GM03348 (cell line): ENCODE measurements at places on chromosomes 1 and 21.

GRCh38 chr1:65321879-65322278 lies 12.5 kb downstream of the DNAJC6 start:
- no peak for DNase-seq

GRCh38 chr1:10085076-10085475 lies 52.3 kb downstream of the UBE4B start:
- no peak for DNase-seq

DNA sequence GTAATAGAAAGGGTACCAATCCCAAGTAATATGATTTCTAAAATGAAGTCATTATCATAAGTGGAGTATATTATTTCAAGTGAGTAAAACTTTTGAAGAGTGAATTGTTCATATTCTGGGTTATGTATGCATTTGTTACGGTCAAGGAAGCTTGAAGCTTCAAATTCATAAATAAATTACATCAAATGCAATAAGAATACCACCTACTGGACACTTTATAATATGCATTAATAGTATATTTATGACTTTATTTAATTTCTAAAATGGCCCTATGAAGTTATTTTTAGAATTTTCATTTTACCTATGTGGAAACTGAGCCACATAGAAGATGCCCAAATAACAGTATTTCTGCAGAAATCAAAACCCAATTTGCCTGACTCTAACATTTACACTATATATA lies 260.6 kb downstream of the SMYD3 start:
- no peak for DNase-seq

DNA sequence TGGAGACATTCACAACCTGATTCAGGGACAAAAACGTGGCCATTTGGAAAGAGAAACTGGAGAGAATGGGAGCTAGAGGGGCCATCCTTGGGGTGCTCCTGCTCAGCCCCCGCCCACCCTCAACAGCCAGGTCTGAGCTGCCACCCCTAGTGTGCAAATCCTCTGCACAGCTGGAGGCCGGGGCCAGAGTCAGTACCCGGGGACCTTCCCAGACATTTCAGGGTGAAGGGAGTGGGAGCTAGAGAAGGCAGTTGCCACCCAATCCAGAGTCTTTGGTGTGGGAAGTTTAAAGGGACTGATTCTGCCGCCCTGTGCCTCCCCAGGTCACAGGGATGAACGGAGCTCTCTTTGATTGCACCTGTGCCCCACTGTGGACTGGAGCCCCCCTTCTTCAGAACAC lies 397.4 kb downstream of the MATN1 start:
- DNase-seq, result no peak

DNA sequence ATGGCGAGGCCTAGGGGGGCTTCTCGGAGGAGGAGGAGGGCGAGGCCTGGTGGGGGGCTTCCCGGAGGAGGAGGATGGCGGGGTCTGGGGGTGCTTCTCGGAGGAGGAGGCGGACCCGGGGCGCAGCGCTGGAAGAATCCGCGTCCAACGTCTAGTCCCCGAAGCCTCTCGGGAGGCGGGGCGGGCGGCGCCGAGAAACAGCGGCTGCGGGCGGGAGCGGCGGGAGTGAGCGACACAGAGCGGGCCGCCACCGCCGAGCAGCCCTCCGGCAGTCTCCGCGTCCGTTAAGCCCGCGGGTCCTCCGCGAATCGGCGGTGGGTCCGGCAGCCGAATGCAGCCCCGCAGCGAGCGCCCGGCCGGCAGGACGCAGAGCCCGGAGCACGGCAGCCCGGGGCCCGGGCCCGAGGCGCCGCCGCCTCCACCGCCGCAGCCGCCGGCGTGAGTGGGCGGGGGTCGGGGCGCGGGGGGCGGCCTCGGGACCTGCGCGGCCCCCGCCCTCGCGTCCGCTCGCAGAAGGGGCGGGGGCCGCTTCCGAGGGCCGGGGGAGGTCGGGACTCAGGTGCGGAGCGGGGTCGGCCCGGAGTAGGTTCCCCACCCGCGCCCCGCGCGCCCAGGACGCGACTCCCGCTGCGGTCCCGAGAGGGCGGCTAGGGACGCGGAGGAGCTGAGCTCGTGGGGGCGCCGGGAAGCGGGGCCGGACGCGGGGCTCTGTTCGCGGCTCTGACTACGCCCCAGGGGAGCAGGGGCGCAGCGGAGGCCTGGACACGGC lies at the start of gene KLHL17:
Gene KLHL17, plus strand, starts transcription at position 222 of the 769 bp plus-strand sequence. Its CDS starts 110 bp downstream, at position 332.
- DNase-seq, result peak; percentile 92

GRCh38 chr1:174676856-174677255 lies 229.1 kb downstream of the GPR52 start:
- DNase-seq, result no peak

DNA sequence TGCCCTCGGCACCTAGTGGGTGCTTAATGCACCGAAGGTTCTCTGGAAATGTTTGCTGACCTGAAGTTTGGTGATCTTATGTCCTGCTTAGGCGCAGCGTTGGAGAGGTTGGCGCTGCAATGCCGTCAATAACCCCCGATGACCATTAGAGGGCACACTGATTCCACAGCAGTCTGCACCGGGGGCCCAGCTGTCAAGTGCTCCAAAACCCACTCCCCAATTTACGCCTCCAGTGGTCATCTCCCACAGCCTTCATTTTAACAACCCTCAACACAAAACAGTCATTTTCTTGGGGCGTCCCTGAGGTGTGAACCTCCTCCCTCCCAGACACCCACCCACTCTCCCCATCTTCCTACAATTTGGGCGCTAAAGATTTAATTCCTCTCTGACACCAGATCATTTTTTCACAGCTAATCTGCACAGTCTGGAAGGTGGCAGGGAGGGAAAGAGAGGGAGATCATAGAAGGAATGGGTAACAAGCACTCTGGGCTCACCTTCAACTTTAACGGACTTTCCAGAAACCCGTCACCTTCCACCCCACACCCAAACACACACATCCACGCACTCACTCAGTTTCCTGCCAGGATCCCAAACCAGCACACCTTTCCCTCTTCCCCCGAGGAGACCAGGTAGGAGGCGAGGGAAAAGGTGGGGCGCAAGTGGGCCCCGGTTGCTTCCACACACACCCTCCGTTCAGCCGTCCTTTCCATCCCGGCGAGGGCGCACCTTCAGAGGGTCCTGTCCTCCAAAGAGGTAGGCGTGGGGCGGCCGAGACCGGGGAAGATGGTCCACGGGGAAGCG lies 570 bp upstream of the NPR1 start:
- DNase-seq, result peak; percentile 77

DNA sequence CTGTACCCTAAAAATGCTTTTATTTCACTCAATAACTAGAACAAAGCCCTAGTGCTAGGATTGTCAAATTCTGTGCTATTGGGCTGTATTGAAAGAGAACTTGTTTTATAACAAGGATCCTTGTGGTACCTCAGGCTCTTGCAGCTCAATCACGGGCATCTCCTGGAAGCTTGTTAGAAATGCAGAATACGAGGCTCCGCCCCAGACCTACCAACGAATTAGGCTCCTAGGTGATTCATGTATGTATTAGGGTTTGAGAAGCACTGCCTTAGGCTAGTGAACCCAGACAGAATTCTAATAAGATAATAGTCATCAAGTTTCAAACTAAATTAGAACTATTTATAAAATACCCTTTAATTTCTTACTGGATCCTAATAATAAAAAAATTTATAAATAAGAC lies 45.6 kb downstream of the ZZZ3 start:
- DNase-seq, result no peak

DNA sequence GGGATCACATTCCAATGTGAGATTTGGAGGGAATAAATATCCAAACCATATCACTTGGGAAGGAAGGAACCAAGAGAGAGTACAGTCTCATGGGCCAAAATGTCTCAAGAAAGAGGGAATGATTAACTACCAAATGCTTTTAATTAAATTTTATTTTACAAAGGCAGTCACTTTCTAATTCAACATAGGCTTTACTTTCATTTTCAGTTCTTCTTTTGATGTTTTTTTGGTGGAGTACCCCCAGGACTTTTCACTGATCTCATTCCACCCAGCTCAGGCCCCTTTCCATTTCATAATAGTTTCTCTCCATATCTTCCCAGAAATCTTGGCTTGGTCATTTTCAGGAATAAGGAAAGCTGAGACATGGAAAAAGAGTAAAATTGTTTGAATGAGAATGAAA lies 5.1 kb upstream of the SLAMF7 start:
- no peak for DNase-seq

- DNase-seq, result no peak
These were observed 4.9 kb upstream of the ATP2B4 start for GRCh38 chr1:203621559-203622262.

GRCh38 chr1:178037510-178038253 lies 56.2 kb upstream of the RASAL2 start:
- DNase-seq, result peak; percentile 97
